ENCODE measurements at places on chromosomes 4 and X.
A peak's percentile ranks its signal among the peaks of the same experiment; 100 is the strongest.

DNA sequence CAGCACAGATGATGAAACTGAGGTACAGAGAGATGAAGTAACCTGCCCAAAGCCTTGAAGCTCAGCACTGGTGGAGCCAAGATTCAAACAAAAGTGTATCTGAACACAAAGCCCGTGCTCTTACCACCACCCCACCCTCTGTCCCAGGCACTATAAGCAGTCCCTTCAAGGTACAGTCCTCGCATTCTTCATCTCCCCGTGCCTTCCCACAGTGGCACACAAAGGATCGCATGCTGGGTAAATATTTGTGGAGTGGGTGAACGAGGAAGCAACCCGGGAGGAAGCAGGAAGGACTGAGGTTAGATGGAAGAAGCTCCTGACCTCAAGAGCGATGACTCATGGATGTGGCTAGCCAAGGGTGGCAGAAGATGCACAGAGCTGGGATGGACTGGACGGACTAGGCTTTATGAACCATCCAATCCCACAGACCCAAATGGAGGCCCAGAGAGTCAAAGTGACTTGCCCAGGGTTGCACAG is 18.4 kb downstream of the IQSEC2 start:
- peak; percentile 32 for DNase-seq

- no peak for DNase-seq
These were observed 25.5 kb upstream of the MYOZ2 start for GRCh38 chr4:119110121-119110520.

DNA sequence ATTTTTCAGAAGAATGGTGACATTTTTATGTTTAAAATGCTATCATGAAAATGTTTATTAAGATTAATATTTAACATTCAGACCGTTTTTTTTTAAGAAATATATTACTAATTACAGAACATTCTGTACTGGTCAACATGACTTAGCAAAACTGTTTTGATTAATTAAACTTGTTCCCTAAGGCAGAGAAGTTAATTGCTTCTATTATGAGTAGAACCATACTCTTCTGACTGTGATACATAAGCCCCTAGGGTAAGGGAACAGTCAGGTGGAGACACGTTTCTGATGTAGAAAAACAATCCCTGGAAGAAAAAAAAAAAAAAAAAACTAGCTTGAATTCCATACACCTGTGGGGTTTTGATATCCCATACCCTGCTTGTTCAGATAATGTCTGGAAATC is 97.4 kb downstream of the GPM6A start:
- no peak for DNase-seq

DNA sequence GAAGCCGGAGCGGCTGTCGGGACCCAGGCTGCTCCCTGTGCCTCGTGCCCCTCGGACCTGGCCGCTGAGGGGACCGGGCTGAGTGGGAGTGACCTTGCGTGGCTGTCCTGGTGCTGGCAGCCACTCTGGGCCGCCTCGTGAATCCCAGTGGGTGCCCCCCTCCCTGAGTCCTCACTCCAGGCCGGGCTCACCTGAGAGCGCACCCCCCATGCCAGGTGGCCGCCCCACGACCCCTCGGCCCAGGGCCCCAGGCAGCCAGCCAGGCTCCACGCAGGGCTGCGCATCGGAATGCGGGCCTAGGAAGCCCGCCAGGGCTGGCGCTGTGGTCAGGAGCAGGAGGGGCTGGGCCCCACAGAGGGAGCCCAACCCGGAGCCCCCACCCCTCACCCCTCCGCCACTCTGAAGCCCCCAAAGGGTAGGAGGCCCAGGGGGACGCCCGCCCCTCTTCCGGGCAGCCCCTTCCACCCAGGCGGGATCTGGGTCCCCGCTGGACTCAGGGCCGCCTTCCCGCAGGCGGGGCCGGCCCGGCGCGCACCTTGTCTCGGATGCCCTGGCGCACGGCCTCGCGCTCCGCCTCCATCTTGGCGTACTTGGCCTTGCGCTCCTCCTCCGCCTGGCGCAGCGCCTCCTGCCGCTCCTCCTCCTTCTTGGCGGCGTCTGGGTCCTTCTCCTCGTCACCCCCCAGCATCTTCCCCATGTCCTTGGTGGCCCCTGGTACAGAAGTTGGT is 33.9 kb downstream of the CPLX1 start:
- DNase-seq, result peak; percentile 59

DNA sequence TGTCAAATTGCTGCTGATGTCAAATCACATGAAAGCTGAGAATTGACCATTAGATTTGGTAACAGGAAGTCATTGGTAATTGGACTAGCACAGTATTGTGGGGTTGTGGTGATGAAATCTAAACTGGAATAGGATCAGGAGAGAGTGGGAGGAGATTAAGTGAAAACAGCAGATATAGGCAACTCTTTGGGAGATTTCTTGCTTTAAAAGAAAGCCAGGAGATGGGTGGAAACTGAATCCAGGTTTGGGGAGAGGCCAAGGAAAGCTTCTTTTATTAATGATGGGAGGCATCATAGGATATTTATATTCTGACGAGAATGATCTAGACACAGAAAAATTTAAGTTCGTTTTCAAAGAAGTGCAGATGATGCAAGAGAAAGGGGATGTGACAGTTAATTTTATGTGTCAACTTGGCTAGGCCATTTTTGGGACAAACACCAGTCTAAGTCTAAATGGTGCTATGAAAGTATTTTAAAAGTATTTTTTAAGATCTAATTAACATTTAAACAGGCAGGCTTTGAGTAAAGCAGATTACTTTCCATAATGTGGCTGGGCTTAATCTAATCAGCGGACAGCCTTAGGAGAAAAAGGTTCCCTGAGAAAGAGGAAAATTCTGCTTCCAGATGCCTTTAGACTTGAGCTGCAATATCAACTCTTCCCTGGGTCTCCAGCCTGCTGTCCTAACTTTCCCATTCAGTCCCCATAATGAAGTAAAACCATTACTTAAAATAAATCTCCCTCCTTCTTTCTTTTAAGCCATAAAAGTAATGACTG is 24.7 kb downstream of the SEC24D start:
- DNase-seq, result no peak
